ENCODE measurements at places on chromosomes 2 and 18.
A peak's percentile ranks its signal among the peaks of the same experiment; 100 is the strongest.

GRCh38 chr2:45391866-45392265 lies 219.2 kb downstream of the SRBD1 start:
- DNase-seq: no peak

- DNase-seq: no peak
These were observed 5.7 kb upstream of the GPR35 start for GRCh38 chr2:240619506-240620148.

- no peak for DNase-seq
These were observed 585.9 kb downstream of the IRS1 start for GRCh38 chr2:226213717-226214116.

GRCh38 chr2:96759548-96759947 lies 1.2 kb upstream of the CNNM4 start:
- DNase-seq: no peak

DNA sequence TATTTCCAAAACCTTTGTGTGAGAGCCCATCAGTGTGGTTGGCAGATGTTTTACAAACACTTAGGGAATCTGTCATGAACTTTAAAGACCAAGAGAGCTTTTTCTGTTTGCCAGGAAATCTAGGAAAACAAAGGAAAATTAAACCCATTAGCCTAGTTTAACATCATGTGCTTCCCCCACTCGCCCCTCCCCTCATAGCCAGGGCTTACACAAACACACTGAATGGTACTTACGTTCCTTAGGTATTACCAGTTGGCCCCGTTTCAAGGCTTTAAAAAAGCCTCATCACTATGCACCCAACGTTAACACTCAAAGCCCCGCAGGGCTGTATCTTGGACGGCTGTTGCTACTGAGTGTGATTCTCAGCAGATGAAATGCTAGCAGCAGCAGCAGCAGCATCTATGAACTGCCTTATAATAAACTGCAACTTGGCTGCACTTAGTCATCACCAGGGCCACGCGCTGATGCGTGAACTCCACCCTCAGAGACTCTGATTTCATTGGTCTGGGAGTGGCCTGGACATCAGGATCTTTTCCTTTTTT lies 20.1 kb upstream of the TTC39C start:
- peak; percentile 88 for DNase-seq

DNA sequence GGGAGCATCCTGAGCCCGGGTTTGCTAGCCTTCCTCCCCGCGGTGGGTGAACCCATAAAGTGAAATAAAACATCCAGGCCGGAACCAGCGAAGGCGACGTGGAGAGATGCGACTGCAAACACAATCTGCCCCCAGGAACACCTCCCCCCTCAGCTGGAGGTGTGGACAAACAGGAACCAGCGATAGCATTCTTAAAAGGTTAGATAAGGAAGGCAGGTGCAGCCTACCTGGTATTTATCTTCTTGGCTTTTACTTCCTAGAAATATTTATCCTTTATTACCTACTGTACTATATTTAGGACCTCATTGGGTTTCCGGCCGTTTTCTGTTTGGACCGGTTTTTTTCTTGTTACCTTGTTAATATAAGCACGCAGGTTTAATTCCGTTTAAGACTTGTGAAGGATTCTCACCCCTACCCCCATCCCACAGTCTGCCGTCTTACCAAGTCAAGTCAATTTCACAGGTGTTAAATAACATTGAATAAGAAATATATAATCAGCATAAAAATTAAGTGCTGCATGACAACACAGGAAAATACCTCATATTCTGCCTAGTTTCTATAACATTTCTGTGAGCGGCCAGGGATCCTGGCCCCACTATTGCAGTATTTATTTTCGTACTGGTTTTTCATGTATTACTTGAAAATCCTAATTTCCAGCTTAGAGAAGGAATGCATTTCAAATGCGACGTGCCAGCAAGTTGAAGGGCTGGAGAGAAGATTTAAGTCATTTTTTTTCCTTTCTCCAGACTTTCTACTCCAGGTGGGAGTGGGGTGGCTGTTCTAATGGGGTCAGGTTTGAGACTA lies 224.0 kb upstream of the ID2 start:
- peak; percentile 51 for DNase-seq

DNA sequence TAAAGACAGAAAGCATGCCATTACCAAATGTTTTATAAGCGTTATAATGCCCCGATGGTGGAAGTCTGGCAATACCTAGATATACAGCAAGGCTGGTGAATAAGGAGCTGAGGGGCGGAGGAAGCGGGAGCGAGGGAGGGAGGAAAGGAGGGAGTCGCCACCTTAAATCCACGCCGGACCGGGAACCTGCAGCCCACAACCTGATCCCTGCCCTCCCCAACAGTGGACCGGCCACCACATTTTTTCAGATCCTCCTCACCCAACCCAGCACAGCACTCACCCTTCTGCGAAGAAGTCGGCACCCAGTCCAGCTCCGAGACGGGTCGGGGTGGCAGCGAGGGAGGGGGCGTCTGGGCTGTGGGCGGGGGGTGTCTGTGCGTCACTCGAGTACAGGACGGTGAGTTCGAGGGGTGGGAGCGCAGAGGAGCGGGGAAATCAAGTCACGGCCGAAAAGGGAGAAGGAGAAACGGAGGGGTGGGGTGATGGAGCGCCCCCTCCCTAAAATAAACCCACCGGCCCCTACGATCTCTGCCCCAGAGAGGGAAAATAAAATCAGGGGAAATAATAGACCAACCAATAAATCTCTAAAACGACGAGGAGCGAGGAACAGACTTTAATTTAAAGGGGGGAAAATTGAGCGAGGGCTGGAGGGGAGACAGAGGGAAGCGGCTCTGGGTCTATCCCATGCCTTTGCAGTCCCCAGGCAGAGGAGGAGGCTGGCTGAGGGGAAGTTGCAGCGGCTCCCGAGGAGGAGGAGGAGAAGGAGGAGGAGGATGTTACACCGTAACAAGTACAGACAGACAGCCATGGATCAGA lies 96.5 kb upstream of the SERTAD2 start:
- no peak for DNase-seq

GRCh38 chr18:27608174-27608573 lies 423.1 kb upstream of the CHST9 start:
- DNase-seq: no peak

DNA sequence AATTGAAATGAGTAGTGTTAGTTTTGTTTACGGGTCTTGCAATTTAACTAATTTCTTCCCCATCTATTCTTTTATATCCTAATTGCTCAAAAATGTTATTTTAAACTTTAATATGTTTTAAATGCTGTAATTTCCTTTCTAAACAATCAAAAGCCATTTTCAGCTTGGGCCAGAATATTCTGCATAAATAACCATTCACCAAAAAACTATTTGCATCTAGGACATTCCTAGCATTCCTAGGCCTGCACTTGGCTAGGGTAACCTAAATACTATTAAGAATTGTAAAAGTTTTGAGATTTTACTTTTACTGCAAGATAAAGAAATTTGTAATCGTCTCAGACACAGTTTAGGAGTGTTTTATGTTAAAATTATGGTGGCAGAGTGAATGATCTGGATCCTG lies 7.8 kb upstream of the ETAA1 start:
- DNase-seq: no peak

GRCh38 chr2:197273485-197273884 lies 37.1 kb downstream of the ANKRD44 start:
- peak; percentile 46 for DNase-seq
